ENCODE measurements at places on chromosomes 1 and 21. TPM values are rescaled to one million over a fixed set of nuclear protein-coding genes. Genes with fewer than 3 reads are reported as not detected.

Gene MX2
- total RNA-seq, result 117 TPM

Gene RPTN
- total RNA-seq, result not detected

GRCh38 chr1:62686822-62687221 lies 1.4 kb downstream of the DOCK7 start:
- DNase-seq, result no peak

GRCh38 chr21:34557261-34557660 lies 45.3 kb upstream of the KCNE1 start:
- no peak for DNase-seq

GRCh38 chr1:115409094-115410015 lies 71.3 kb upstream of the NGF start:
- DNase-seq, result no peak

DNA sequence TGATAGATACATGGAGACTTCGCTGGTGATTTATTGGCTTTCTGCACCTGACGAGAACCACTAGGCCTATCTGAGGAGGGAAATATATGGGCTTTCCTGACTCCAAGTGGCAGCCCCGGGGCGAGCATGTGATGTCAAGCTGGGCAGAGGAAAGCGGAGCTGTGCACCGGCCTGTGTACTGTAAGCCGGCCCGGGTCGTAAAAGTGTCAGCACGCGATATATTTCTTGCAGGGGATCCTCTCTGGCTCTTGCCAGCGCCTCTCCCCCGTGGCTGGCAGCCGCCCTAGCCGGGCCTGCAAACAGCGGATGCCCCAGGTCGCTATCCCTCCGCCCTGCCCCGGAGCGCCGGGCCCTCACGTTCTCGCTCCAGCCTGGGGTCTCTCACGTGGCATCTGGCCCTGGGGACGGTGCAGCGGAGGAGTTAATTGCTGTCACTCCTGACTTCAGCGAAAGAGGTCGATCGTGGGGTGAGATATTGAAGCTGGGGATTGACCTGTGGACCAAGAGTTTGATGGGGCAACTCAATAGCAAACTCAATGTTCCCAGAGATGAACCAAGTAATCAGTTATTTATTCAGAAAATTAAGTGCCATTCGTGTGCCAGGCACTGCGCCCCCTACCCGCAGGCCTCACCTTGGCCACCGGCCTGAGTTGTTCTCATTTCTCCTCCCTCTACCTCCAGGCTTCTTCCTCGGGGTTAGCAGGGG lies 41.0 kb upstream of the HAO2 start:
- DNase-seq, result peak; percentile 13

DNA sequence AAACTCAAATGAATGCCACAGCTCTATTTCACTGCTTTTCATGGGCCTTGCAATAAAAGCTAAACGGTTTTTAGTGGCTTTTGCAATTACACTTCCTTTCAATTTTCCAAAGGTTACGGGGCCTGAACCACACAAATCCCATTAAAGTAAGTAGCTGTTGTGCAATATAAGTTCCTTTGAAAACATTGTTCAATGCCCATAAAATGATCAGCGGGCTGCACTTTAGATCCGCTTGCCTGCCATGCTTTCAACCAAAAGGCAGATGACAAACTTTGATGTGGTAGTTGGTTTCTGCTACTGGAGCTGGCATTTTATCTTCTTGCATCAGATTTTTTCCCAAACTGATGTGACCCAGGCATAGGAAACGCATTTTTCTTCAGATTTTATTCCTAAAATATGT lies 50.2 kb downstream of the PRRX1 start:
- no peak for DNase-seq

- DNase-seq, result no peak
Measured at GRCh38 chr1:242731446-242731845, 206.9 kb upstream of the PLD5 start.
